T follicular helper cell (primary cell): ENCODE measurements at places on chromosomes 16 and 17.

GRCh38 chr16:50354629-50355456 lies 13.9 kb downstream of the BRD7 start:
- no peak for DNase-seq

GRCh38 chr16:49726155-49726554 lies 129.8 kb downstream of the ZNF423 start:
- no peak for DNase-seq

DNA sequence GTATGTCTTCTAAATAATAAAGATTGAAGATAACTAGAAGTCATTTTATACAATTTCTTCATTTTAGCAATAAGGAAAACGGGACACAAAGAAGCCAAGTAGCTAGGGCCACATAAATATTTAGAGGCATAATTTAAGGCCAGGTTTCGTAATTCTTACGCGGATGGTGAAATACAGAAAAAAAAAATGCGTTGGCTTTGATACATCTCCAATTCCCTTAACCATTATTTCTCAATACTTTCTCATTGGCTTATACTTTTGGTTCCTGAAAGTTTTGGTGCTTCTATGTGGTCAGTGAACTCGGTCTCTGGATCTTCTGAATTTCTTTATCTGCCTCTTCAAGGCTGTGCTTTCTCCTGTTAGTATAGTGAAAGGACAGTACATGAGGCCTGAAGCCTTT lies 888.1 kb downstream of the KCNJ2 start:
- DNase-seq: no peak

GRCh38 chr17:8997994-8998628 lies 23.2 kb upstream of the NTN1 start:
- DNase-seq: peak; percentile 66

DNA sequence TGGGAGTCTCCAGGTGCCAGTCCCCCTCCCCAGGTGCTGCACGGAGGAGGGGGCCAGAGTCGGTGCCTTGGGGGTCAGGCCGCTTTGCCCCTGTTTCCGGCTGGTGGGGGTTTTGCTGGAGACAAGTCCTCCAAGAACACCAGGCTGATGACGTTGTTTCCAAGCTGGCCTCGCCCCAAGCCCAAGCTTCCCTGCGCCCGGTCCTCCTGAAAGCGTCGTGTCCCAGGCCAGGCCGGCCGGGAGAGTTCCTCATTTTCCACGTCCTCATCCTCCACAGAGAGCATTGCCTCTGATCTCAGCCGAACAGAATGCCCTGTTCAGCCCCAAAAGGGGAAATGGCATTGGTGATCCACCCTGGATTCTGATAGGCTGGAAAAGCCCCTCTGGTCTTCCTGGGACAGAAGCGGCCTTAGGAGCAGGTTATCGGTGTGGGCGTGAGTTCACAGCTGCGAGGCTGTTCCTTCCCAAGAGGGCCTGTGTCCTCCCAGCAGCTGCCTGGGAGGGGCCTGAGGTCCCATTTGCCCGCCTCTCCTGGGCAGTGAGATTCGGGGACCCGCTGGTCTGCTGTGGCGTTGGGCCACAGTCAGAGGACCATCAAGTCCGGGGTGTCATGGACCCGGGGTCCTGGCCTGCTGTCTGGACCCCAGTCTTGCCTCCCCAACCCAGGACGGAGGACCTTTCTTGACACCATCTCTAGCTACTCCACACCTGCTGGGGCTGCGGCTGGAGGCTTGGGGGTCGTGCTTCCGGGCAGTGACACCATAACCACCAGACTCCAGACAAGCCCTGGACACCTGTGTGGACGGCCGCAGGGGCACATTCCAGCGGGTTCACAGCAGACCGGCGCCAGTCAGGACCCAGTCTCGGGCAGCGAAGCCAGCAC lies 7.1 kb downstream of the SOX8 start:
- no peak for DNase-seq

DNA sequence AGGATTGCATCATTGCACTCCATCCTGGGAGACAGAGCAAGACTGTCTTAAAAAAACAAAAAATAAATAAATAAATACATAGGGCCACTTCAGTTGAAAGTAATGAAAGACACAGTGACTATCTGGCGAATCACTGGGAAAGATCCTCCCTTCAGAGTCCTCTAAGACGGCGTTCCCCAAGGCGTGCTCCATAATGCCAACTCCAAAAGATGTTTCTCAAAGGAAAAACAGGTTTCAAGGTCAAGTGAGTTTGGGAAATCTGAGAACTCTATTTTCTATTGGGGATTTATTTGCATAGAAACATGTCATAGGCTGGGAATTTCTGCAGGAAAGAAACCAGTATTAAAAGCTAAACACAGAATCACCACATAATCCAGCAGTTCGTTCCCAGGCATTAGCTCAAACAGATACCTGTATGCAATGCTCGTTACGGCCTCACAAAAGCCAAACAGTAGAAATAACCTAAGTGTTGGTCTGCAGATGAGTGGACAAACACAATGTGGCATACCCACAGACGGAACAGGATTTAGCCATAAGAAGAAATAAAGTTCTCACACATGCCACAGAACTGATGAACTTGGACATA lies 7.9 kb downstream of the KLHDC4 start:
- DNase-seq: no peak

DNA sequence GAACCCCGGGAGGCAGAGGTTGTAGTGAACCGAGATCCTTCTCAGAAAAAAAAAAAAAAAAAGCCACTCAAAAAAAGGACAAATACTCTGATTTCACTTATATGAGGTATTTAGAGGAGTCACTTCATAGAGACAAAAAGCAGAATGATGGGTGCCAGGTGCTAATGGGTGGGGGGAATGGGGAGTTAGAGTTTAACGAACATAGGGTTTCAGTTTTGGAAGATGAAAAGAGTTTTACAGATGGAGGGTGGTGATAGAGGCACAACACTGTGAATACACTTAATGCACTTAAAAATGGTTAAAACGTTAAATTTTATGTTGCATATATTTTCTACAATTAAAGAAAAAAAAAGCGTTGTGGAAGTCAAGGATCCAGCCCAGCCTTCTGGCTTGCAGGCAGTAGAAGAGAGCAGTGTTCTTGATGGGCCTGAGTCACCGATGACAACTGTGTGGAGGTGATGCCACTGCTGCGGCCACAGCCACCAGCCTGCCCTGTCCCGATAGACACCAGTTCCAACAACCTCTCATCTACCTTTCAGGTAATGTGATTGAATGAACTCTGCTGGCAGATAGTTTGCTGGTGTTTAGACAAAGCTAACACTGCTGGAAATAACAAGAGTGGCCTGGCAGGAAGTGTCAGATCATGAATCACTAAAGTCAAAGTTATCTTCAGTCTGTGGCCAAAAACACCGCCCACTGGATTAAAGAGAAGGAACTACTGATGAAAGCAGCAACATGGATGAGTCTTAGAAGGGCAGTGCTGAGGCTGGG lies 49.9 kb upstream of the COX10 start:
- no peak for DNase-seq

DNA sequence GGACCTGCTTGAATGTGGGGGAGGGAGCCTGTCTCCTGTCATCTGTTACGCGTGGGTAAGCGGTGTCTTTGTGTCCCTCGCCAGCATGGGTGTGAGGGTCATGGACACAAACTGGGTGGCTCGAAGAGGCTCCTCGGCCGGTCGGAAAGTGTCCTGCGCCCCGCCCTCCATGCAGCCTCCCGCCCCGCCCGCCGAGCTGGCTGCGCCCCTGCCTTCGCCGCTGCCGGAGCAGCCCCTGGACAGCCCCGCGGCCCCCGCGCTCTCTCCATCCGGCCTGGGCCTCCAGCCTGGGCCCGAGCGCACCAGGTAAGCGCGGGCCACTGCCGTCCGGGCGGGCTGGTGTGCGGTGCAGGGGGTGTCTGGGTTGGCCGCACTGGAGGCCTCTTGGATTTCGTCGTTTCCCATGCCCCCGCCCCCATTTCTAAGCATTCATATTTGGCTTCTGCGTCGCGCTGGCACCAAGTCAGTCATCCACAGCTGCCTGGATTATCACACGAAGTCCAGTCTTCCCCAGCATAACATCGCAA lies 43.8 kb downstream of the ELAC2 start:
- no peak for DNase-seq

DNA sequence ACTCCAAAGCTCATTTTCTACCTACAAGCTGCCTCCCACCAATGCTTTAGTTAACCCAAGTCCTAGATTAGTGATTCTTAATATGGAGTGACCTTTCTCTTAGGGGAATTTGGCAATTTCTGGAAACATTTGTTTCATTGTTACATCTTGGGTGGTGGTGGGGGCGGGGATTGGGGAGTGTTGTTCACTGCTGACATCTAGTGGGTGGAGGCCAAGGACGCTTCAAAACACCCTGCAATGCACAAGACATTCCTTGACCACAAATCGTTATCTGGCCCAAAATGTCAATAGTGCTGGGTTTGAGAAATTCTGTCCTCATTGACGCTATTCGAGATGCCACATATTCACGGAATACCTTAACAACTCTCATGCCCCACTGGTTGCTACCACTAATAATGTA lies 282.9 kb downstream of the RBFOX1 start:
- DNase-seq: no peak

DNA sequence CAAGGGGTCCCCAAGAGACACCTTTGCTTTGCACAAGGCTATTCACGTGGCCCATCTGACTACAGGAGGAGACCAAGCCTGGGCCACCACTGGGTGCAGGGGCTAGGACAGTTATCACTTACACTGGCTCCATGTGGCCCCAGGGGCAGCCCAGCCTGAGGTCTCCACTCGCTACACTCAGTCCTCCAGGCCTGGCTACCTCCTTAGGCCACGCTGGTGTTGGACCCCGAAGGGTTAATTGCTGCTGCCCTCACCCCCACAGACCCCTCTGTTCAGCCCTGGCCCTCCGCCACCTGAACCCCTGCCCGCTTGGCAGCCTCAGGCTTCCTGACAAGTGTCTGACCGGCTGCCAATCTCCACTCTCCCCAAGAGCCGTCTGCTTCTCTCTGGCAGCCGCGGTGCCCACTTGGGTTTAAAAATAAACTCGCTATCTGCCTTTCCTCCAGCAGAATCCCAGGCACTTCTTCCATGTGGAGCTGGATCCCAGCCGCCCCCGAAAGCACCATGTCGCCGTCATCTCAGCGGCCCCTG lies 27.8 kb downstream of the ADAM11 start:
- DNase-seq: no peak

DNA sequence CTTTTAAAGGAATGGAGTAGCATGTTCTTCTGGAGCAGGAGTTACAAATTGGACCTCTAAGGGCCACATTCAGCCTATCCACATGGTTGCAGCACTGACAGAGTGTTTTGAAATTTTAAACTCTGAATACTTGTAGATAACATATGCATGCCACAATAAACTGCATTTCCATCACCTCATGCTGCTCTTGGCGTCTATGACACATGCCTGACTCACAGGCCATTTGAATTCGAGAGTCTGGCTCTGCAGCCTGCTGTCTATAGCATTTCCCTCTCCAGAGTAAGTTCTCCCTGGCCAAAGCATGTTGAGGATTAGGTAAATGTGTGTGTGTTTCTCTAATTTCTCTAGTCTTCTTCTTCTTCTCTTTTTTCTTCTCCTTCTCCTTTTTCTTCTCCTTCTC lies 28.7 kb upstream of the MYOCD start:
- no peak for DNase-seq

- DNase-seq: no peak
These were observed 195.4 kb downstream of the XYLT1 start for GRCh38 chr16:17275076-17276009.

GRCh38 chr16:50371936-50372595 lies 3.3 kb upstream of the BRD7 start:
- no peak for DNase-seq

- DNase-seq: no peak
These were observed 38.9 kb upstream of the ATP2A3 start for GRCh38 chr17:4003131-4003500.

- no peak for DNase-seq
These were observed 21.0 kb downstream of the LGALS3BP start for GRCh38 chr17:78958641-78959127.

GRCh38 chr17:82915010-82915756 lies 75.4 kb upstream of the ZNF750 start:
- no peak for DNase-seq

GRCh38 chr16:48317026-48317425 lies 68.2 kb downstream of the SIAH1 start:
- no peak for DNase-seq

GRCh38 chr17:70314096-70314495 lies 144.8 kb downstream of the KCNJ2 start:
- DNase-seq: no peak

- DNase-seq: no peak
These were observed 139.7 kb upstream of the MAF start for GRCh38 chr16:79740252-79740651.

DNA sequence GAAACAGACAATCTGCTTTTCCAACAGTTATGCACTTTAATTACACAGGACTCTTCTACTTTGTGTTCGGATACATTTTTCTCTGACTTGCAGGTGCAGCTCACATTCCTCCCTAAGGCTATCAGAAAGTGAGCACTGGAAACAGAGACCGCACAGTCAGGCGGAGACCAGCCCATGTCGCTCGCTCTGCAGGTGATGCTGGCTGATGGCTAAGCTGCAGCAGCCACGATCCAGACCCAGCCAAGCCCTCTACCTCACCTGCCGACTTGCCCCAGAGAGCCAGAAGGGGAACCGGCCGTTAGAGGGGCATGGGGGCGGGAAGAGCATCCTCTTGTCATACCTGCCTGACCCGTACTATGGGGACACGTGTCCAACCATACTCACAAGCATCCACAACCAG lies 33.8 kb downstream of the MAP1LC3B start:
- DNase-seq: no peak

GRCh38 chr17:42404326-42405055 lies 16.2 kb upstream of the STAT3 start:
- no peak for DNase-seq

DNA sequence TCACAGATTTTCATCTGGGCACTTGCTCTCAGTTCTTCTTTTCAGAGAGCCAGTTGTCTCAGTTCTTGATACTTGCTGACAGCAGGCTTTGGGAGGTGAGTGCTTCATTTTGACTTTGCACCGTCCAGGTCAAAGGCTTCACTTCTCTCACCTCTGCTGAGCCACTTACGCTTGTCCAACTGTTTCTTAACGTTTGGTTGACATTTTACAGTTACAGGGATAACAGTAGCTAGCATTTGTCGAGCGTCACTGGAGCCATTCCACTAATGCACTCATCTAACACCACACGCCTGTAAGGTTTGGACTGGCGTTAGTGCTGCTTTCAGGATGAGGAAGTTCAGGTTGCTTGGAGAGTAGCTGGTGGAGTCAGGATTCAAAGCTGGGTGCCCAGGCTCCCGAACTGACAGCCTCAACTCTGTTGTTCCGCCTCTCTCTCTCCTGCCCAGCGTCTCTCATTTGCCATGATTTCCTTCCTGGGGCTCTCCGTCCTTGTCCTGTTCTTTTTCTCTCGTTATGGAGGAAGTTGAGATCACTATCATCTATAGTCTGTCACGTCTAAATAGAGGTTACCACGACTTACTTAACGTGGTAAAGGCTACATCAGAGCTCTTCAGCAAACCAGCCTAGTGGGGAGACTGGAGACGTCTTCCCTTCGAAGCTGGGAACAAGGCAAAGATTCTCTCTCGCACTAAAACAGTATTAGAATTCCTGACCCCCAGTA lies 220.8 kb downstream of the RPTOR start:
- no peak for DNase-seq
